ENCODE measurements at places on chromosomes 5 and 9. TPM values are rescaled to one million over a fixed set of nuclear protein-coding genes. Genes with fewer than 3 reads are reported as not detected.

The KIF24 gene
- 3.7 TPM for total RNA-seq

The TMEM252 gene
- total RNA-seq, result not detected

The TIFAB gene
- total RNA-seq, result not detected

The NR4A3 gene
- 1.6 TPM for total RNA-seq

The ROR2 gene
- total RNA-seq, result 0.90 TPM

The CD14 gene
- total RNA-seq, result 3.4 TPM

The C9orf50 gene
- not detected for total RNA-seq

The MYOZ3 gene
- total RNA-seq, result 0.18 TPM

The PCDHA8 gene
- total RNA-seq, result 0.06 TPM

The HK3 gene
- total RNA-seq, result 0.03 TPM

The BTNL9 gene
- 1.0 TPM for total RNA-seq

The IFNA5 gene
- total RNA-seq, result not detected

The BHMT gene
- total RNA-seq, result not detected

The RNF224 gene
- total RNA-seq, result 0.25 TPM

The BTNL3 gene
- total RNA-seq, result not detected

The CDC14B gene
- total RNA-seq, result 16.1 TPM

The ZDHHC11 gene
- total RNA-seq, result 22.3 TPM

The NTNG2 gene
- total RNA-seq, result 0.57 TPM

The SAXO1 gene
- not detected for total RNA-seq

The PCDHB10 gene
- total RNA-seq, result 0.06 TPM

The JAKMIP2 gene
- total RNA-seq, result not detected

The ADCY2 gene
- total RNA-seq, result not detected

The HTR1A gene
- total RNA-seq, result not detected

The GRM6 gene
- total RNA-seq, result not detected

The FBN2 gene
- 15.6 TPM for total RNA-seq

The OMD gene
- not detected for total RNA-seq

Data from A549 treated with dexamethasone at 1 μM for 4 hours (cell line).